Neural crest cell (in vitro differentiated cells): ENCODE measurements at places on chromosomes 6 and 20.

DNA sequence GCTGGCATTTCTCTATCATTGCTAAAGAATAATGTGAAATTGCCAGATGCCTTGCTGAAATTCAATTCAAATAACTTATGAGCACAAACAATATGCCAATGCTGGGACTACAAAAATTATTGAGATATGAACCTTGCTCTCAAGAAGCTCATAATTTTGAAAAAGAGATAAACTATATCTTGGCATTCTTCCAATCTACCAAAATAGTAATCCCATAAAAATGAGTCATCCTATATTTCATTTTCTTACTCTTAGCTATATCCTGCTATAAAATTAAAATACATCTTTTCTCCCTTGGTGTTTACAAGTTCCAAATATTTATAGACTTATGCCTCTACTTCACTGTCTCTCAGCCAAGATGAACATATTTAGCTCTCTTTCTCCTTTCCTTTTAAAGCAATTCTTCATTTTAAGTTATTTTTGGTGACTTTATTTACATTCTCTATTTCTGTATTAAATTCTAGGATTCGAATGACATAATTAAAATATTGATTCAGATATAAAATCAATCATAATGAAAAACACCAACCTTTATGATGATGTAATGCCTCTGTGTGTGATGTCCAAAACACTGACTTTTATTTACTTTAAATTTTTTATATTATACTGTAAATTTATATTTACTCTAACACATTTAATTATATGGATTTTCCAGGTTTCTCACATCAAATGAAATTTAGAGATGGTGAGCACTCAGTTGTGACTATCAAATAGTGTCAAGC, 152.6 kb downstream of the CDK19 start:
- no peak for DNase-seq

GRCh38 chr6:23339268-23339667, 769.9 kb downstream of the HDGFL1 start:
- no peak for DNase-seq

DNA sequence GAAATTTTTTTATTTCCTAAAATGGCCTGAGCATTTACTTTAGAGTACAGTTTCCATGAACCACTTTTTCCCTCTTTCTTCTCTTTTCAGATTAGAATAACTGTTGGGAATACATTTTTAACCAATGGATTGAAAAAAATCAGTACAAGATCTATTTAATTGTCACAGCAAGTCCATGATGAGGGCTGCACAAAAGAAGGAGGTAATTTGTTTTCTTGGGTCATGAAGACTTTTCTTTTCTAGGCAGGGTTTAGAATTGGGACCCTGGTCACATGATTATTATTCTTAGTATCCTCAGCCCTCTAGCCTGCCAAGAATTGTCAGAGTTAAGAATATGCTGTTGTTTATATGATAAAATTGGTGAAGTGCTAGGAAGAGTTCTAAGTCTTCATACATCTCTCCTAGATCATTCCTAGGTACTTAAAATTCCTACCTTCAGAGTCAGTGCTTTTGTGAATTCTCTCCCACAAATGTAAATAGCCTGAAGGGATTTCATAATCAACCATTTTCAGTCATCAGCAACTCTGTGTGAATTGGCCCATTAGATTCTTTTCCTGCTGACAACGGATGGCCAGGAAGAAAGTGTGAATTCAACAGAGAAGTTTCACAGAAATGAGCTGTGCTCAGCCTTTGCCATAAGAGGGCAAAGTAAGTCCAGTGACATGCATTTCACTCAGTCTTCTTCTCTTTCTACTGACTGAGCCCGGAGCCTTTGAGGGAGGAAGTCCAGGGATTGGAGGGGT, 32.4 kb upstream of the TPBG start:
- DNase-seq = no peak

GRCh38 chr6:3228771-3229565, 1.5 kb upstream of the TUBB2B start:
- DNase-seq = peak; percentile 61

DNA sequence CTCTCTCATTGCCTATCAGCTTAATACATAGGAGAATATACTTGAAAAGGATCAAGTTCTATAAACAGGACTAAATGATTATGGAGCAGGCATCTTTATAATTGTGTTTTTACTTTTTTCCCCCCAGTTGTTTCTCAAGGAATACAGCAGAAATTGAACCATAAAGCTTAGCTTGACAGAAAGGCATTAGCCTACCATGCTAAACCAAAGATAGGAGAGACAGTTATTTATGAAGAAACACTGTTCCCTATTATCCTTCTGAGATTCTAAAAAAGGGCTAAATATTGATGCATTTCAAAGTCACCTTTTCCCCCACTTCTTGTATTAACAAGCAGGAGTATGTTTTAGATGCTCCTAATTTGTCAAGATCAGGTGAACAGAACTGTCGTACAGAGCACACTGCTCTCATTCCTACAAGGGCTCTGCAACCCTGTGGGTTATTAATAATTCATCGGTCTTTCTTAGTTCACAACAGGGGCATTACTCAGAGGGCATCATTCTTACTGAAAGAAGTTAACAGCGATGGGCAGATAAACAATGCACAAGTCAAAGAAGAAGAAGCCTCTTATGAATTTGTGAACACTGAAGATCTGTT, 38.7 kb downstream of the PRKN start:
- DNase-seq = no peak

GRCh38 chr6:33207552-33208090, 679 bp upstream of the RING1 start:
- peak; percentile 53 for DNase-seq

- no peak for DNase-seq
Observed at GRCh38 chr6:56199956-56200355, 47.4 kb downstream of the COL21A1 start.

- DNase-seq = no peak
Observed at GRCh38 chr6:42105156-42105648, 37.2 kb downstream of the C6orf132 start.

GRCh38 chr6:75579951-75580350, 21.7 kb upstream of the SENP6 start:
- no peak for DNase-seq

GRCh38 chr6:2990248-2990931, 9.3 kb upstream of the NQO2 start:
- DNase-seq = no peak

DNA sequence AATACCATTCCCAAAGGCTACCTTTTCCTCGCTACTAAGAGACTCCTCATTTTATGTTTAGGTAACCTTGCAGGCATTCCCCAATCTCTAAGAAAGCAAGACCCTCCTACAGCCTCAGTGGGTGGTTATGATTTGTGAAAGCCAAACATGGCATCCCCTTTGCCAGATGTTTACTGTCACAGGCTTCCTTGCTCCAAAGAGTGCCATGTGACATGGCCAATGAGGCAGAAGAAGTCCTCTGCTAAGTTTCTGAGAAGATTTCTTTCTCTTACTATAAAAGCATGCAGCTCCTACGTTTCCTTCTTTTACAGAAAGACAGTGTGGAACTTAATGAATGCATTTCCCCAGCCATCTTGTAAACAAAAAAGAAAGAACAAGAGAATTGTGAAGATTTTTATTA, 688.2 kb downstream of the TBC1D32 start:
- no peak for DNase-seq

GRCh38 chr6:80637312-80637711, 530.8 kb downstream of the BCKDHB start:
- no peak for DNase-seq

- peak; percentile 99 for DNase-seq
Observed at GRCh38 chr20:32652739-32653526, 20.8 kb downstream of the C20orf203 start.

- DNase-seq = no peak
Observed at GRCh38 chr6:657743-658142, 843 bp upstream of the HUS1B start.

DNA sequence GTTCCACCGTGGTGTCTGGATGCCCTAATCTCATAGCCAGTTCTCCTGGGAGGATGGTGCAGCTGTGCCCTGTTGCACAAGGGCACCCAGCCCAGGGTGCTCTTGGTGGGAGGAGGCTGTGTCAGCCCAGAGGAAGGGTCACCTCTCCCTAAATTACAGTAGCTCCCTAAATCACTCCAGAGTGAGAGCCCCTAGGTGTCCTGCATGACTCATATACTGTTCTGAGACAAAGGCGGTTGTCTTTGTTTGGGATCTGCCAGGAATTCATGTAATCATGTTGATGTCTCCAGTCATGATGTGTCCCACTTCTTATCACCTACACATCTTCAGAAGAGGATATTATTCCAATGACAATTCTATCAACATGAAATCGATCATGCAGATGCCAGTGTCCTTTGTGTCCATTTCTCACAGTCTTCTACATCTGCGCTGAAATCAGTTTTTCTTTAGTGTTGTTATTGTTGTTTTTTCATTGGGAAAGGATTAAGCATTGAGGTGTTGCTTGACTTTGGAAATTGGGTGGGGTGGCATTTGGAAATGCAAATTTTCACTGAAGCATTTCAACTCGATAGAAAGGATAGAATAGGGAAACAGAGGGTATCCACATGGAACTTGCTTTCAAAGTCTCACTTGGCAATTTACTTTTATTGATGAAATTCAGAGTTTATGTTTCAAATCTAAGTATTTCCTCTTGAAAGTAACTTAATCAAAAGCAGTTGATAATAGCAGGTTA, 19.5 kb downstream of the PERP start:
- DNase-seq = no peak

DNA sequence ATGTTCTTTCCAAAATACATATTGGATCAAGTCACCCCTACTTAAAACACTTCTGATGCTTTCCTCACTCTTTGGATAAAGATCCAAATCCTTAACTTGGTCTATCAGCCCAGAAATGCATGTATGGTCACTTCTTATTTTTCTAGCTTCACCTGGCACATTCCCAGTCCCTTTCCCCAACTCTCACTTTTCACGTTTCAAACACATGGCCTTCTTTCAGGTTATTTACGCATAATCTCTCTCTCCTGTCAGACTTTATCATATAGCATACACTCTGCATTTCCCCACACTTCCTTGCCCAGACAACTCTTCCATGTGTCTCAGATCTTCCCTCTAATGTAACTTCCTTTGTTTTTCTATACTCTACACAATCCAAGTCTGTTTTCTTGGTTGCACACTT, 12.8 kb downstream of the PHIP start:
- DNase-seq = no peak

- DNase-seq = no peak
Observed at GRCh38 chr6:169965657-169966311, 214.4 kb downstream of the ERMARD start.

GRCh38 chr6:89311853-89312531, 3.1 kb downstream of the GABRR2 start:
- DNase-seq = peak; percentile 30

DNA sequence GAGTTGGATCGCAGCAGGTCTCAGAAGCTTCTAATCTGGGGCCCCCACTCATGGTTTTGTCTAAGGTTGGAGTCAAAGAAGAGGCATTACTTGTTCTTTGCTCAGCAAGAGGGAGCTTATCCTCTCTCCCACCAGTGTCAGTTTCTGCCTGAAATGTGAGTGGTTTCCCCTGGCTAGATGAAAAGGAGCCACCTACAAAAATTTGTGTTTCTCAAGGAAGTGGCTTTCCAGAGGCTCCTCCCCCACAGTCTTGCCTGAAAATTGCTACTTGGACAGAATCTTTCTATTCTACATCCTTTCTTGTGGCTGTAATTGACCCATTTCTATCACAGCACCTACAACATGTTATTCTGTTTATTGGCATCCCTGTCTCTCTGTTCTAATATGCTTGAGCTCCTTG, 37.9 kb downstream of the SCML4 start:
- no peak for DNase-seq

DNA sequence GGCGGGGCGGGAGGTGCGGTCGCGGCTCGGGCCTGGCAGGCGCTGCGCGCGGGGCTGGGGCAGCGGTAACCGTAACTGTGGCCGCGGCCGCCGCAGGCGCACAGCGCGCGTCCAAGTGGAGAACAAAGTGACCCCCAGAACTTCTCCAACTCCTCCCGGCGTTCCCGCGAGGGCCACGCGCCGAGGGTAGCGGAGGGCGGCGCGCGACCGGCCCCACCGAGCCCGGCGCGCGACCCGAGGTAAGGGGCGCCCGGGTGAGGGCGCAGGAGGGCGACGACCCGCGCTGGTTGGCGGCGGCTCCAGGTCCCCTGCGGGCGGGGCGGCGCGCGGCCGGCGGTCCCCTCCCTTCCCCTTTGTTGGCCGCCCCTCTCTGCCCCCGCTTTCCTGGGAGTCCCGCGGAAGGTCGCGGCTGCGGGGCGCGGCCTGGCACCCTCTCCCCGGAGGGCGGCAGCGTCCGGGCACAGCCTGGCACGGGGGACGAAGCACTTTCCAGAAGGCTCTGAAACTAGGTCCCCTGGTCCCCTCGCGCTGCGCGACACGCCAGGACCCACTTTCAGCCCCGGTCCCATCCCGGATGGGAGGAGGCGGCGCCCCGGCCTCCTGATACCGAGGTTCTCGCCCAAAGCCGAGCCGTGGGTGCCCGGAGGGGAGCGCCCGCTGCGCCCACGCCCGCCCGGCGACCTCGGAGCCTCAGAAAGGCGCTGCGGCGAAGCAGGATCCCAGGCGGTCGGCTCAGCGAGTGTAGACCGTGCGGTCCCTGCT, at the start of gene TIAM2:
TIAM2 (plus strand) TSS at position 62 of the 762 bp plus-strand sequence. CDS start 133,909 bp downstream, outside the sequence.
- peak; percentile 44 for DNase-seq

- DNase-seq = no peak
Observed at GRCh38 chr6:17352302-17352701, 41.1 kb upstream of the CAP2 start.

GRCh38 chr6:81734500-81735150, 17.9 kb downstream of the TENT5A start:
- no peak for DNase-seq

DNA sequence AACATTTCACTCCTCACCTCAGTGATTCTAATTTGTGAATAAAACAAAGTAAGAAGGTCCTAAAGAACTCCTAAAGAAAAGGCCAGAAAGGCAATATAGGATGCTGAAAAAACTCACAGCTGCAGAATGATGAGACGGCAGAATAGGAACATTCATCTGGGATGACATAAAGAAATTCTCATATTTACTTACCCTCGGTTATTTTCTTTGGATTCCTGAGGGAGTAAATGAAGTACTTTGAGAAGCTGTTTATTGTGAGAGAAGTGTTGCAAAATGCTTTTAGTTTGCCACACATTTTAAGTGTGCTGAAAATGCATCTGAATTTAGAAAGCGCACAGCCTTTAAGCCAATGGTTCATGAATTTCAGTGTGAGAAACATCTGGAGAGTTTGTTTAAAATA, 35.7 kb upstream of the RBL1 start:
- DNase-seq = no peak

DNA sequence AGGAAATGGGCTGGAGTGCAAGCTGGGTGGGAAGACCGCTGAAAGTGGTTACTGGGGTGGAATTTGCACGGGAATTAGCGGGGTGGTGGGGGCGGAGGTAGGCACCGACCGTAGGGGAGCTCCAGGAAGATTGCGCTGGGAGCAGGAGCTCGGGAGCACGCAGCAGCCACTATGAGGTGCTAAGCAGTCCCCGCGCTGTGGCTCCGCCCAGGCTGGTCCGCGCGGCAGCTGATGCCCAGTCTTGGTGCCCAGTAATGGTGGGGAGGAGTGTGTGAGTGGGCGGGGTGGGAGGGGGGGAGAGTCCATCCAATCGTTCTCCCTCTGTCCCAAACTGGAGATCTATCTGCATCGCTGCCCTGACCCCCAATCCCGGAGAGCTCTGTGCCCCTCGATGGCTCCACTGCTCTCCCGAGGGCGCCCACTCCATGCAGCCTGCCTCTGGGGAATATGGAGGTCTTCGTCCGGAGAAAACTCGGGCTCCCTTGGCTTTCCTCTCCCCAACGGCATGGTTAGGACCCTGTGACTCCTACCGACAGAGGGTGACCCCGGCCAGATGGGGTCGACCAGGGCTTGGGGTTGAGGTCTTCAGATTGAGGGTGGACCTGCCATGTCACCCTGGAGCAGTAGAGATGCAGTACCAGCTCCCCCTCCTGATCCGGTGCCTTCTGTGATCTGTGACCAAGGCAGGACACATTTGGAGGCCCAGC, 5.3 kb downstream of the TP53TG5 start:
- no peak for DNase-seq

- no peak for DNase-seq
Observed at GRCh38 chr6:31351401-31352309, 5.3 kb downstream of the HLA-B start.
